Effector memory CD4-positive, alpha-beta T cell (primary cell): ENCODE measurements at places on chromosomes 12 and 14.

DNA sequence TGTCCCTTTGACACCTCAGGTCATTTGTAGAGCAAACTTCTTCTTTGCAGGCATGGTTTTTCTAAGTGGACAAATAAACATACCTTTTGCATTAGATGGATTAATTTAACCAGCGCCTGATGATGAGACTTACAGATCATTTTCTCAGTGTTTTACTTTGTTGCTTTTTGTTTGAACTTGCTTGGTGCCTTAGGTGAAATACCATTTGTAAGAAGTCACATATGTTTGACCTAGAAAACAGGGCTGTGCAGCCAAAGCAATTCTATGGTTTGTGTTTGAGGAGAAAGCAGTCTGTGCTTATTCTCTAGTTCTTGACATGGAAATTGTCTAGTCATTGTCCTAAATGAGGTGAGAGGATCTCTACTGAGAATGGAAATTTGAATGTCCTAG is 111.1 kb downstream of the DIP2B start:
- DNase-seq = no peak

GRCh38 chr12:113485330-113485729 is 13.7 kb upstream of the LHX5 start:
- DNase-seq = no peak

DNA sequence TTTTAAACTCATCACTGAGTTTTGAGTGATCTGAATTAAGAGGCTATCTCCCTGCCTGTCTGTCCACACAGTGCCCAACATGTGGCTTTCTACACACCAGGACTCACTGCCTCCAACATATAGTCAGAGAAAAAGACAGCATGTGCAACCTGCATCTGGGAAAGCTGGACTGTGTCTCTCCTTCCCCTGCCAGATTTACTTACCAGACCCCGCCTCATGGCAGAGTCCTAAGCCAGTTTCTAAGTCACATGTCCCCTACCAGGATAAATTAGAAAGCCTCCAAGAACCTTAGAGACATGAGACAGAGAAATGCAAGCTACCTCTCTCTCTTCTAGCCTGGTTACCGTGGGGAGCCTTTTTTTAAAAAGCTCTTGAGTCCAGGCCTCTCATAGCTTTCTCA is 2.7 kb upstream of the HDAC7 start:
- DNase-seq = no peak

GRCh38 chr12:24172031-24172772 is 222.7 kb upstream of the SOX5 start:
- DNase-seq = no peak

DNA sequence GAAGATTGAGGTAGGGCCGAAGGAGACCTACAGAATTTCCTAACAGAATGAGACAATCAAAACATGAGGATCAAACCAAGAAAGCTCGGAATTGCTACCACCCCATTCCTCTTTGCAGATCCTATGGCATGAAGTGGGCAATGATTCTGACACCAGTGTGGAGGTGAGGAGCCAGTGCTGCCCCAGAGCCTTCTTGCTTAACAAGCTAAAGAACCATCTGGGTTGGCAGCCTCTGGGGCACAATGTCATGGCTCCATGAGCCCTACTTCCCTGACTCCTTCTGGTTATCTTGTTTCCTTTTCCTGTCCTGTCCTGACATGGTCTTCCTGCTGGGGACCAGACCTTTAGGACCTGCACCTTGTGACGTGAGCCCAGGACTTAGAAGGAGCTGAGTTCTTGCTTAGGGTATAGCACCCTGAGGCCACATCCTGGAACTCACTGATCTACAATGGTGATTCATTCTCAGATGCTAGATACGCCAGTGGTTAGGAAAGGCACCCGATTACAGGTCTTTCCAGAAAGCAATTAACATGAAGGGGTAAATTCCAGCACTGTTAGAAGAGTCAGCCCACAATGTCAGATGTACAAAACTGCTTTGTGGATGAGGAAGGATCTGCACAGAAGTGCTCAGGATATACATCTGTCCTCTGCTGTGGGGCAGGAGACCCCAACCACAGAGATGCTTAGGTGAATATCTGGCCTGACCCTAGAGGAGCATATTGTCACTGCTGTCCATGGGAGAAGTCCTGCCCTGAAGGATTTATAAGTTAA is 324.2 kb downstream of the ZFP36L1 start:
- DNase-seq = no peak

GRCh38 chr12:5768581-5769196 is 176.4 kb downstream of the ANO2 start:
- no peak for DNase-seq

- no peak for DNase-seq
Observed at GRCh38 chr12:90064852-90065801, 356.5 kb upstream of the ATP2B1 start.

GRCh38 chr12:85394809-85395208 is 114.8 kb downstream of the ALX1 start:
- no peak for DNase-seq

GRCh38 chr14:52700701-52701172 is 5.4 kb upstream of the ERO1A start:
- DNase-seq = no peak

DNA sequence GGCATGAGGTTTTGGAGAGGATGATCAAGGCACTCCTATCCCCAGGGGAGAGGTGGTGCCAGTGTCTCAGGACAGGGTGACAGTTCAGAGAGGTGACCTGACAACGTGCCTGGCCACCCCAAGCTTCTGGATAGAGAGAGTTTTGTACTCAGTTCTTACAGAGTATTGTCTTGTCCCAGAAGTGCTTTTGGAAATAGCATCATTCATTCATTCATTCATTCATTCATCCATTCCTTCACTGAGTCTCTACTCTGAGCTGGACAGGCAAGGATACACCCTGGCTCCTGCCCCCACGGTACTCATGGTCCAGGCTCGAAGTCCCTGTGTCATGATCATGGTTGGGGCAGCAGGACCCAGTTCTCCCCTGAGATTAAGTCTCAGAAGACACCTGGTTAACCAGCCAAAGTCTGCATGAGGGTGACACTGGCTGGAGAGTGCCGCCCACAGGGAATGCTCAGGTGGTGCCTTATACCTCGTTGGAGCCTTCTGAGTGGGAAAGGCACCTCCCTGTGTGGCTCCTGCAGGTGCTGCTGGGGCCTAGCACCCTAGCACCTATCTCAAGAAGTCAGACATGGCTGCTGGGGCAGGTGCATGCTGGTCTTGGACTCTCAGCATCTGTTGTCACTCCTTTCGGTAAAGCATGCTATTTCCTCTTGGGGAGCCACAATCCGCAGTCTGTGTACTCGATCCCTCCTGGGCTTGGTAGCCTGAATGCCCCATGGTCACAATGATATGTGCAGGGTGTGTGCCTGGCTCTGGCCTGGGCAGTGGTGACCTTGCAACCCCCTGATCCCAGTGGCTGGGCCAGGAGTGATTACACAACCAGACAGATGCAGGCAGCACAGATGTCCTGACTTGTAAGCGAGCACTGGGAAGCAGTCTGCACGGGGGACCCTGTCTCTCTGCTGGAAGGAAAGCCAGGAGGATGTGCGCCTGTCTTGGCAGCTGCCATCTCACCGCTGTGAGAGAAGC is 57.8 kb downstream of the C14orf132 start:
- DNase-seq = no peak

GRCh38 chr14:74574090-74574433 is 38.0 kb downstream of the LTBP2 start:
- no peak for DNase-seq
